ENCODE measurements at places on chromosomes 16 and 17.

DNA sequence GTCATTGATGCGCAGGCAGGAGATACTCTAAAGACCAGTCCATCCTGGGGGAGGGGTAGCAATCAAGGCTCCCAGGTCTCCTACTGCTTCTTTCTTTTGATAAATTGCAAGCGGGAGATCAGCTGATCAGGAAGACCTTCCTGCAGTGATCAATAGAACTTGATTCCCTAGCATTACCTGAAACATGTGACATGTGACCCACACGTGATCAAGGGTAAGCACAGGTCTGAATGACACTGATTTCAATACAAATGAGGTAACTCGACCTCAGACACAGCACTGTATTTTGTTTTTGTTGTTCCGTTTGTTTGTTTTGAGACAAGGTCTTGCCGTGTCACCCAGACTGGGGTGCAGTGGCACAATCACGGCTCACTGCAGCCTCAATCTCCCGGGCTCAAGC is 39.6 kb upstream of the MLYCD start:
- no peak for DNase-seq

DNA sequence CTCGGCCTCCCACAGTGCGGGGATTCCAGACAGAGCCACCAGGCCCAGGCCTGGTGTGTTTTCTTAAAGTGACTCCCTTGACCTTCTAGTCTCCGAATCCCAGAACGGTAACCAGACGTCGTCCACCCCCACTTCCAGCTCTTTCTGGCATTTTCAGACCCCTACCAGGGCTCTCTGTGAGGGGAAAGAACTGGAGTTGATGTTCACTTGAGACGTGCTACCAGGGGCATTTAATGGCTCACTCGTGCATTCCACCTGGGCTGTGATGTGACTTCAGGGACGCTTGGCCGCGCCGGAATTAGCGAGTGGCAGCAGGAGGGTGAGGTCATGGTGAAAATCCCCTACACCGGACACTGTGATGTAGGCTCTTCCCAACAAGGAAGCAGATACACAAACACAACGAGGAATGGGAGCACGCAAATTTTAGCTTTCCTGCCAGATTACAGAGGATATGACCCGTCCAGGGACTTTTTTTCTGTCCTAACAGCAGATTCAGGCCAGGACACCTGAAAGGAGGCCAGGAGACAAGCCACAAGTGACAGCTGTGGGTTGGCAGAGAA is 1.1 kb upstream of the GNA13 start:
- DNase-seq = no peak

- DNase-seq = no peak
Measured at GRCh38 chr16:65044873-65045272, 77.0 kb downstream of the CDH11 start.

GRCh38 chr16:71201556-71201955 is 29.0 kb downstream of the HYDIN start:
- DNase-seq = no peak

- peak; percentile 48 for DNase-seq
Measured at GRCh38 chr17:4304417-4305027, 40.7 kb upstream of the ANKFY1 start.

- DNase-seq = peak; percentile 54
Measured at GRCh38 chr17:77501101-77501566, 360.4 kb downstream of the SEC14L1 start.

DNA sequence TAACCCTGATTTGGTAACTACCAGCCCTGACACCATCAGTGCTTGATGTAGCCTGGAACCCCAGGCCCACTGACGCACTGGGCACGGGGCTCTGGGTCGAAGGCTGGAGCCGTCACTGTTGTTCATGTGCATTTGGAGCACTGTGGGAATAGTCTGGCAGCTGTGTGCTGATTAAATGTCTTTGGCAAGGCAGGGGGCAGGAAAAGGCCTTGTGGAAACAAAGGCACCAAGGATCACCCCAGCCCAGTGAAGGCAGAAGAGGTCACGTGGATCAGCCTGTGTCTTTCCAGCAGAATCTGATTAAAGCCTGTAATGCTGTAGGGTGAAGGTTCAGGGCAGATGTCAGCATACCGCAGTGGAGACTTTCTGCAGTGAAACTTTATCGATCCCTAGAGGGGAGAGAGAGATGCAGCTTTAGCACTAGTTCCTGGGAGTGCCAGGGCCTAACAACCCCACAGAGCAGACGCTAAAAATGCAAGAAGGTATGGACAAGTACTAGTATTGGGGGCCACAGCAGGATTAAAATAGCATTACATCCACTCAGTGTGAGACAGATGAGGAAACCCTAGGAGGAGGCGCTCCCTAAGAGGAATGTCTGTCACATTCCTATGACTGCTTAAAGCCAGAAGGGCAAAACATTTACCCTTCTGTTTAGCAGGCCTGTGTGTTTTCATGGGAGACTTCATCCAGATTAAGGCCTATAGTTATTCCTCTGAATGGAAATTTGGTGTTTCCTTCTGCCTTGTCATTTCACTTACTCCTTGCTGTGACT is 9.7 kb downstream of the ZNHIT3 start:
- no peak for DNase-seq

GRCh38 chr16:86398201-86398600 is 112.1 kb upstream of the FOXF1 start:
- no peak for DNase-seq

GRCh38 chr16:62130101-62130500 is 93.9 kb upstream of the CDH8 start:
- DNase-seq = no peak

DNA sequence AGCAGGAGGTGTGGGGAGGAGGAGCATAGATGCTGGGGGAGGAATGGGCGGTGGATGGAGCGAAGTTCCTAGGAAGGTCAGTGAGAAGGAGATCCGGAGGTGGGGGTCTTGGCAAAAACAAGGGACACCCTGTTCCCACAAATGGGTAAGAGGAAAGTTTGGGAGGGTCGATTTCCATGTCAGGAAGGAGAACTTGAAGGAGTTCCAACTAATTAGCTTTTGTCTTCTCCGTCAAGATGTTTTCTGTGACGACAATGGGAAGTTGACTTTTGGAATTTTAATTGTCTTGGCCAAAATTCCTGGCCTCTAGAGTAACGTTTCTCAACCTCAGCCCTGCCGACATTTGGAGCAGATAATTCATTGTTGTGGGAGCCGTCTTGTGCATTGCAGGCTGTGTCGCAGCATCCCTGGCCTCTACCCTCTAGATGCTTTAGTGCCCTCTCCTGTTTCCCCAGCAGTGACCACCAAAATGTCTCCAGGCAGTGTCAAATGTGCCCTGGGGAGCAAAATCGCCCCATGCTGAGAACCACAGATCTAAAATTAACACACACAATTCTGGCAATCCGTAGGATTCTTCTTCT is 97.1 kb downstream of the PITPNC1 start:
- peak; percentile 63 for DNase-seq

GRCh38 chr17:46964315-46965265 is 14.5 kb downstream of the RPRML start:
- peak; percentile 47 for DNase-seq

GRCh38 chr17:59165933-59166342 is 10.4 kb downstream of the PRR11 start:
- peak; percentile 52 for DNase-seq

- no peak for DNase-seq
Measured at GRCh38 chr16:969508-970385, 1.0 kb downstream of the LMF1 start.

DNA sequence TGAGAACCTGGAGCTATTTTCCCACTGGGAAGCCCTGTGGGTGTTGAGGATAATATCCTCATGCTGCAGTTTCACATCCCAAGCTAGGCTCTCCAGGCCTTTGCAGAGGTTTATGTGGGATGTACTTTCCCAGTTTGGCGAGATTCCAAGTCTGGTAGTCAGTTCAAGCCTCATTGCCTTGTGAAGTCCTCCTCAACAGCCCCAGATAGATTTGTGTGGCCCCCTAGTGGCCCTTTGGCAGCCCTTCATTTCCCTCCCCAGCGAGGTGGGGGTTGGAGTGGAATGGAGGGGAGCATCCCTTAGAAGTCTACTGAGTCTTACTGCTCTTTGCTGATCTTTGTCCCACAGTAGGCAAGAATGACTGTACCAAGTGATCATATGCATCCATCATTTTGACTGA is 137.9 kb downstream of the CDH11 start:
- peak; percentile 47 for DNase-seq

DNA sequence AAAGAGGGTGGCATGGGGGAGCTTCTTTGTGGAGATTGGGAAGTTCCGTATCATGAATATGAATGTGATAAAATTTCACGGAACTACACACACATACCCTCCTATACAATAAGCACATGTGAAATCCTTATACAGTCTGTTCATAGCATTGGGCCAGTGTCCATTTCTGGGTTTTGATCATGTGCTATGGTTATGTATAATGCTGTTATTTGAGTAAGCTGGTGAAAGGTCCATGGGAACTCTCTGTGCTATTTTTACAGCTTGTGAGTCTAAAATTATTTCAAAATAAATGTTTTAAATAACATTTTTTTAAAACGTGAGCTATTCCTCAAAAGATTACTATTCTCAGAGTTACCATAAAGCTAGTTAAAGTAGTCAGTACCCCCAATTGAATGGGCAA is 205.2 kb upstream of the CACNG5 start:
- DNase-seq = no peak

DNA sequence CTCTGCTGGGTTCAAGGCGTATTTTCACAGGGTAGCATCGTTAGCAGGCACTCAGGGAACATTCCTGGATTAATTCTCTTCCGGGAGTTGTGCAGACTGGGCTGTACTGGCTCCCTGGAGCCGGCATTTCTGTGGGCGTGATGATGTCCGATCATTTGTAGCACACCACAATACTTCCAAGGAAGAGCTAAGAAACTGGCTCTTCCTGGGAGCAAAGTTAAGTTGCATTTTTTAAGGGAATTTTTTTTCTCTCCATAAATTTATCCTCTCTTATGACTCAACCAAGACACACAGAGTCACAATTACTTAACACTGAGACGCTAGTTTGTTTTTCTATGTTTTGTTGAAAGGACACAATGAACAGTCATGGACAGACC is 211.6 kb upstream of the FOXF1 start:
- no peak for DNase-seq

GRCh38 chr16:74462361-74462760 is 41.1 kb upstream of the CLEC18B start:
- no peak for DNase-seq

- peak; percentile 88 for DNase-seq
Measured at GRCh38 chr17:27455914-27456680, at the start of gene KSR1. TSS of gene KSR1 (plus strand) at chr17:27456448. CDS start at chr17:27456644, 196 bp downstream.

- no peak for DNase-seq
Measured at GRCh38 chr17:867896-868489, 85.8 kb downstream of the MRM3 start.

DNA sequence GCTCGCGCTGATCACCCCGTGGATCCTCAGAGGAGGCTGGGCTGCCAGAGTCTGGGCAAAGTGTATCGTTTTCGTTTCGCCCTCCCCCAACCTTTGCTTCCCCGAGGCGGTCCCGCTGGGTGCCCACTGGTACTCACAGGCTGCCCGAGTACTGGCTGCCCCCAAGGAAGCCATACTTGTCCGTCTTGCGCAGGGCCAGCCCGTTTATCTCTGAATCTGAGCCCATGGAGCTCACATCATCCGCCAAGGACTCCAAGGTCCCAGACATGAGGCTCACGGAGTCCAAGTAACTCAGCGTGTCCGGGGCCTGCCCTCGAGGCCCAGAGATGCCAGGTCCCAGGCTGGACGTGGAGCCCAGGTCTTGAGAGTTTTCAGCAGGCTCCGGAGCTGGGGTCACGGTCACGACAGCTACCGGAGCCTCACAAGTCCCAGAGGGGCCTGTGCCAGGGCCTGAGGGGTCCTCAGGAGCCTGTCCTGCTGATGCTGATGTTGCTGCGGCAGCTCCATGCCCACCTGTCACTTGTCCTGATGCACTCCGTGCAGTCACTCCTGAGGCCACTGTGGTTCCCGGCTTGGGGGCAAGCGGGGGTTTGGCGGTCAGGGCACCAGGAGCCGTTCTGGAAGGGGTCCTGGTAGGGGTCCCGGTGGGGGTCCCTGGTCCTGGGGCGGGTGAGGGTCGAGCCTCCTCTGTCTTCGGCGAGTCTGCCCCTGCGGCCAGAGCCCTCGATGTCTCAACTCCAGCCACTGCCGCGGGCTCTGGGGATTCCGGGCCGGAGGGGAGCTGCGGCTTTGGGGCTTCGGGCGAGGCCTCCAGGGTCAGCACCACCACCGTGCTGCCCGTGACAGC is 980 bp downstream of the TBC1D10B start:
- peak; percentile 38 for DNase-seq

GRCh38 chr16:89407282-89407924 is 83.0 kb downstream of the ANKRD11 start:
- peak; percentile 62 for DNase-seq

DNA sequence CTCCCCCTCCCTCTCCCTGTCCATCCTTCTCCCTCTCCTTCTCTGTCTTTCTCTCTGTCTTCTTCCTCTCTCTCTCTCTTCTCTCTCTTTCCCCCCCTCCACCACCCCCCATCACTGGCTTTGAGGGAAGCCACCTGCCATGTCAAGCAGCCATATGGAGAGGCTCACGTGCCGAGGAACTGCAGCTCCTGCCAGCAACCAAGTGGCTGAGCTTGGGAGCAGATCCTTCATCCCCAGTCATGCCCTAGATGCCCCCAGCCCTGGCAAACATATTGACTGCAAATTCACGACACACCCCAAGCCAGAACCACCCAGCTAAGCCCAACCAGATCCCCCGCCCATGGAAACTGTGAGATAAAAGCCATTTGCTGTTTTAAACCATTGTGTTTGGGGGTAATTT is 40.9 kb upstream of the RBFOX3 start:
- no peak for DNase-seq

DNA sequence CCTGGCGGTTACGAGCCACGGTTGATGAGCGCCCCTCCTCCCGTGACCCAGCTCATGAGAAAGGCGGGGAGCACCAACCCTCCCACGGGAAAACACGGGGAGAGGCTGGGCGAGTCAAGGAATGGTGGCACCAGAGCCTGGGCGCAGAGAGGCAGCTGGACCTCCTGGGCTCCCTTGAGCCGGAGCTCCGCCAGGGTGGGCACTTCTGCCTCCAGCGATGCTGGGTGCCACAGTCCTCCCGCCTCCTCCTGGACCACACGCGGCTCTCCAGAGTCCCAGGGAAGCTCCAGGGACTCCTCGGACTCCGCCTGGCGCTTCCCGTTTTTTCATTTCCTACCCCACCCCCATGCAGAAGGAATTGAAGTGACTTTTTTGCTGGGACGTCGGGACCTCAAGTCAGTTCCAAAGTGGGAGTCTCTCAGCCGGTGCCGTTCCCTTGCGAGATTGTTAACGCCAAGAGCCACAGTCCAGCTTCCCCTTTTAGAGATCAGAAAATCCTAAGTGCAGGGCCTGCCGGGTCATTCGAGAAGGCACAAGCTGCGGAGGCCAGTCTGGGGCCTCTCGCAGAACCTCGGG is 6.6 kb upstream of the CBX8 start:
- DNase-seq = peak; percentile 76

Measured in NB4 (cell line).